ENCODE measurements at places on chromosomes 2 and 18. TPM values are rescaled to one million over a fixed set of nuclear protein-coding genes. Genes with fewer than 3 reads are reported as not detected.

Gene GAL3ST2
- total RNA-seq = 0.72 TPM

GRCh38 chr2:23926290-23926749 lies 603 bp downstream of the ATAD2B start:
- DNase-seq = no peak

Gene SCYGR4
- total RNA-seq = not detected

GRCh38 chr2:163182764-163183354 lies 344.3 kb upstream of the KCNH7 start:
- no peak for DNase-seq

GRCh38 chr2:105573910-105574655 lies 170.6 kb upstream of the NCK2 start:
- no peak for DNase-seq

DNA sequence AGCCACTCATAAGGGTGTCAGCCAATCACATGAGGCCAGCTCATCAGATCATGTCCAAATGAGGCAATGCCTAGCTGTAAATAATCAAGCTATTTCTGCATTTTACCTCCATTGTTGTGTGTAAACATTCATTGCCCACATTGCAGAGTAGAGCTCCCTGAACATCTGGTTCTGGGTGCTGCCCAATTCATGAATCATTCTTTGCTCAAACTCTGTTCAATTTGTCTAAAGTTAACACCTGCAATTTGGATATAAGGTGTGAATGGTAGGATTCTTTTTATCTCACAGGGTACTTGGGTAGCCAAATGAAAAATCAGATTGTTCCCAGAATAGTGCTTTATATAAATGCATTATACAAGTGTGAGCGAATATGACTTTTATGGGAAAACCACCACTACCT lies 345.5 kb upstream of the NT5C1B start:
- DNase-seq = no peak

GRCh38 chr2:145723872-145724271 lies 1204.0 kb upstream of the ZEB2 start:
- no peak for DNase-seq
